PC-3 (cell line): ENCODE measurements at places on chromosomes 11 and 22. TPM values are rescaled to one million over a fixed set of nuclear protein-coding genes. Genes with fewer than 3 reads are reported as not detected.

The VPREB3 gene
- total RNA-seq = 0.77 TPM in 1 of 2 replicates, not detected in the other

DNA sequence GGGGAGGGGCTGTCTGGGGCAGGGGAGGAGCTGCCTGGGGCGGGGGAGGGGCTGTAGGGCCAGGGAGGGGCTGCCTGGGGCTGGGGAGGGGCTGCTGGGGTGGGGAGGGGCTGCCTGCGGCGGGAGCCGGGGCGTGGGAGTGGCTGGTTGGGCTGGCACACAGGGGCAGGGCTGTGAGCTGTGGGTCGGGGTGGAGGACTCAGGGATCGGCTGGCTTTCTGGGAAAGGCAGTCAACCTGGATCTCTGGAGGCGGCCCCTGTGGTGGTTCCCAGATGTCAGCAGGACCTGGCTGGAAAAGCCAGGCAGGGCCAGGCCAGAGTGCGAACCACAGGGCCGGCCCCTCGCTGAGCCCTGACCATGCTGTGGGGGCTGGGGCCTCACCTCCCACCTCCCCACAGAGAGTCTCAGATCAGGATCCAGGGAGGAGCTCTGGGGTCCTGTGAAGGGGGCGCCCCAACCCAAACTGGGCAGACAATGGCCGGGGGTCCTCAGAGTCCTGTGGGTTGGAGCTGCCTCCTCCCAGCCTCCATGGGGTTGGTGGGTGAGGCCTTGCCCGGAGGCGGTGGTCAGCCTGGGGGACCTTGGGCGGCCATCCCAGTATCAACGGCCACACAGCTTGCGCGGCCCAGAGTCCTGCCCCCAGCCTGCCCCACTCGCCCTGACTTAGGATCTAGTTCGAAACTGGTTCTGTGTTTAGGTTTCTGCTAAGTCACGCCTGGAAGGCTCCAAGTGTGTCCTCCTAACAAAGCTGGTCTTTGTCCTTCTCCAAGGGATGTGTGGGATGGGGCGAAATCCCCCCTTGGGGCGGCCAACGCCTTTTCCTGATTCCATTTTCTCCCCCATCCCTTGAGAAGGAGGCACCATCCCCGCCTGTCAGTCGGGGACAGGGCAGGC lies 1.9 kb downstream of the MUC5B start:
- peak; percentile 28 for DNase-seq

- DNase-seq = peak; percentile 75
Observed at GRCh38 chr11:94325681-94326080, 21.3 kb downstream of the IZUMO1R start.

- DNase-seq = no peak
Observed at GRCh38 chr11:83019888-83020579, 51.7 kb downstream of the RAB30 start.

- DNase-seq = no peak
Observed at GRCh38 chr22:32389685-32390084, 22.4 kb downstream of the RTCB start.
